ENCODE measurements at places on chromosomes 2 and 18. TPM values are rescaled to one million over a fixed set of nuclear protein-coding genes. Genes with fewer than 3 reads are reported as not detected.

Gene C18orf54
- 1.5 TPM for total RNA-seq

Gene CHMP1B
- total RNA-seq, result 34.2 TPM

Gene AFG3L2
- 75.9 TPM for total RNA-seq

Gene SPP2
- total RNA-seq, result not detected

Gene SERPINB10
- not detected for total RNA-seq

Gene OBSL1
- total RNA-seq, result 281 TPM

Gene TNP1
- not detected for total RNA-seq

Gene CPO
- total RNA-seq, result 0.42 TPM

Gene NGEF
- 2.7 TPM for total RNA-seq

Gene ALPG
- total RNA-seq, result not detected

Gene IL36RN
- total RNA-seq, result not detected

Gene ATP6V1B1
- 0.26 TPM for total RNA-seq

Gene C2orf80
- total RNA-seq, result not detected

Gene CACNB4
- total RNA-seq, result 0.86 TPM

Gene REG3A
- total RNA-seq, result 1.9 TPM

Gene YPEL5
- 60.1 TPM for total RNA-seq

Gene DLX1
- not detected for total RNA-seq

Gene CDH2
- total RNA-seq, result 204 TPM

Gene FBXO41
- total RNA-seq, result 1.8 TPM

Gene ICA1L
- total RNA-seq, result 13.0 TPM

Gene NDC80
- total RNA-seq, result 0.17 TPM

Gene PDE1A
- 13.9 TPM for total RNA-seq

Gene DSEL
- 6.2 TPM for total RNA-seq

Gene IL37
- total RNA-seq, result not detected

Gene SERPINB3
- total RNA-seq, result not detected

Gene TPO
- 1.3 TPM for total RNA-seq

Gene CCDC150
- 1.3 TPM for total RNA-seq

Gene TMEM247
- not detected for total RNA-seq

Gene TFPI
- 42.7 TPM for total RNA-seq

Gene WDPCP
- total RNA-seq, result 17.3 TPM

Gene COLEC11
- 47.6 TPM for total RNA-seq
